ENCODE measurements at places on chromosomes 13 and 19.
A peak's percentile ranks its signal among the peaks of the same experiment; 100 is the strongest.

GRCh38 chr13:69970520-69970919 lies 137.1 kb upstream of the ATXN8OS start:
- no peak overlapping the region for H3K4me3 ChIP-seq
- H3K27ac ChIP-seq, result no peak overlapping the region
- no peaks in the 10 kb centered on the region for H3K4me1 ChIP-seq

GRCh38 chr19:13269348-13269747 lies 119.1 kb downstream of the IER2 start:
- no peak for DNase-seq
- no peak overlapping the region for H3K4me3 ChIP-seq
- no peaks in the 10 kb centered on the region for H3K4me1 ChIP-seq

DNA sequence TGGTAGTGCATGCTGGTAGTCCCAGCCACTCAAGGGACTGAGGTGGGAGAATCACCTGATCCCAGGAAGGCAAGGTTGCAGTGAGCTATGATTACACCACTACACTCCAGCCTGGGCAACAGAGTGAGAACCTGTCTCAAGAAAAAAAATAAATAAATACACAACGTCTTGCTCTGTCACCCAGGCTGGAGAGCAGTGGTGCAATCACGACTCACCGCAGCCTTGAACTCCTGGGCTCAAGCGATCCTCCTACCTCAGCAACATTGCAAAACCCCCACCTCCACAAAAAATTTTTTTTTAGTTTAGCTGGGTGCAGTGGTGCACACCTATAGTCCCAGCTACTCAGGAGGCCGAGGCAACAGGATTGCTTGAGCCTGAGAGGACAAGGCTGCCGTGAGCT lies 8.8 kb downstream of the TPM4 start:
- peak overlapping the region; percentile 89 for H3K27ac ChIP-seq
- peaks cover 66% of the 10 kb centered on the region for H3K4me1 ChIP-seq
- no peaks in the 10 kb centered on the region for H3K27me3 ChIP-seq

- peaks cover 52% of the 10 kb centered on the region for H3K36me3 ChIP-seq
- no peak overlapping the region for H3K27ac ChIP-seq
- peaks cover 10% of the 10 kb centered on the region for H3K4me1 ChIP-seq
- DNase-seq, result no peak
Measured at GRCh38 chr19:37695144-37695899, 24.2 kb downstream of the ZNF607 start.

GRCh38 chr13:95679722-95680121 lies 2.8 kb downstream of the DNAJC3 start:
- no peaks in the 10 kb centered on the region for H3K27me3 ChIP-seq
- H3K36me3 ChIP-seq, result peaks cover 26% of the 10 kb centered on the region
- no peak overlapping the region for H3K27ac ChIP-seq
- no peak overlapping the region for H3K4me3 ChIP-seq

GRCh38 chr19:6048793-6049405 lies 61.4 kb downstream of the RFX2 start:
- peaks cover 3% of the 10 kb centered on the region for H3K36me3 ChIP-seq
- no peaks in the 10 kb centered on the region for H3K27me3 ChIP-seq
- no peak overlapping the region for H3K27ac ChIP-seq
- peaks cover 5% of the 10 kb centered on the region for H3K4me1 ChIP-seq
- H3K4me3 ChIP-seq, result no peak overlapping the region

DNA sequence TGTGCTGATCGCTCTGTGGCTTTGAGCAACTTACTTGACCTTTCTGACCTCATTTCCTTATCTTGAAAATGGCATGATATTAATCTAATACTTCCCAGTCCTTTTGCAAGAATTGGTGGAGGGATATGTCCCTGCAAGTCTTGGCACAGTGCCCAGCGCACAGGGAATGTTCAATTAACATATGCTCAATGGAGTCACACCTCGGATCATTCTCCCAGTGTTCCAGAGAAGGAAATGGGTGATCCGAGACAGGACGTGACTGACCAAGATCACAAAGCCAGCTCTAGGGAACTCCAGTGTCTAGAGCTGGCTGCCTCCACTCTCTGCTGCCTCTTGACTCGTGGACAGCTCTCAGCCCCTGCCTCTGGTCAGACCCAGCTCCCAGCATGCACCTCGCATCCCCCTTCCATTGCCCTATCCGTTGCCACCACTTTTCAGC lies 3.6 kb downstream of the CDC42EP5 start:
- peaks cover 28% of the 10 kb centered on the region for H3K4me1 ChIP-seq
- DNase-seq, result no peak
- no peaks in the 10 kb centered on the region for H3K36me3 ChIP-seq
- no peak overlapping the region for H3K4me3 ChIP-seq
- H3K27me3 ChIP-seq, result peaks cover 54% of the 10 kb centered on the region

GRCh38 chr13:82220641-82221040 lies 1661.6 kb downstream of the SLITRK1 start:
- H3K4me3 ChIP-seq, result no peak overlapping the region
- no peak for DNase-seq
- no peaks in the 10 kb centered on the region for H3K36me3 ChIP-seq
- H3K4me1 ChIP-seq, result no peaks in the 10 kb centered on the region
- H3K27ac ChIP-seq, result no peak overlapping the region

- no peaks in the 10 kb centered on the region for H3K27me3 ChIP-seq
- no peak overlapping the region for H3K4me3 ChIP-seq
- no peaks in the 10 kb centered on the region for H3K36me3 ChIP-seq
- no peak for DNase-seq
Measured at GRCh38 chr13:91809161-91809560, 410.7 kb downstream of the GPC5 start.

- H3K27ac ChIP-seq, result peak overlapping the region; percentile 96
- H3K27me3 ChIP-seq, result peaks cover 8% of the 10 kb centered on the region
- H3K4me3 ChIP-seq, result peak overlapping the region; percentile 95
- H3K4me1 ChIP-seq, result peaks cover 39% of the 10 kb centered on the region
Measured at GRCh38 chr19:2476451-2477140, 669 bp downstream of the GADD45B start.

DNA sequence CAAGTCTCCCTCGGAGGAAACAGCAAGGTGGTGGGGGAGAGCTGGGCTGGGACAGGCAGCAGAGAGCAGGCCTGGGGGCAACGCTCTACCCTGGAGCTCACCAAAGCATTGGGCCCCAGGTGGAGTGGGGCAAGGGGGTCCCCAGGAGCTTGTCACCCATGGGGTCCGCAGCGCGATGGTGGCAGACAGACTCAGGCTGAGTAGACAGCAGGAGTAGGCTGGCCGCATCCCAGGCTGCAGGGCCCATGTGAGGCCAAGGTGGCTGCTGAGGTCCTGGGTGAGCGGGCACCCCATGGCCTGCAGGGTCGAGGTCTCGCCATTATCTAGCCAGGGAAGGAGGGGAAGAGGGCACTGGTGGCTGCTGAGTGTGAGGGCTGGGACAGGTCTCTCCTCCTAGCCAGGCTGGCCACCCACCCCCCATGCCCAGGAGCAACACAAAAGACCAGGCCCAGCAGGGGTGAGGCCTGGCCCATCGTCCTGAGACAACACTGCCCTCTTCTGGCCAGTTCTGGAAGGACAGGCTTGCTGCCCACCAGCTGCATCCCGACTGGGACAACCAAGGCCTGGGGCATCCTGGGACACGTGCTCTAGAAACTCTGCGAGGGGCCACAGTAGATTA lies 33.1 kb downstream of the CEBPG start:
- H3K36me3 ChIP-seq, result no peaks in the 10 kb centered on the region
- H3K27me3 ChIP-seq, result no peaks in the 10 kb centered on the region
- peak; percentile 81 for DNase-seq
- H3K27ac ChIP-seq, result no peak overlapping the region
- H3K4me1 ChIP-seq, result no peaks in the 10 kb centered on the region

- no peaks in the 10 kb centered on the region for H3K36me3 ChIP-seq
- no peak for DNase-seq
- H3K27ac ChIP-seq, result no peak overlapping the region
- H3K27me3 ChIP-seq, result peaks cover 9% of the 10 kb centered on the region
- H3K4me3 ChIP-seq, result no peak overlapping the region
Measured at GRCh38 chr13:94988654-94989053, 276.3 kb upstream of the SOX21 start.

DNA sequence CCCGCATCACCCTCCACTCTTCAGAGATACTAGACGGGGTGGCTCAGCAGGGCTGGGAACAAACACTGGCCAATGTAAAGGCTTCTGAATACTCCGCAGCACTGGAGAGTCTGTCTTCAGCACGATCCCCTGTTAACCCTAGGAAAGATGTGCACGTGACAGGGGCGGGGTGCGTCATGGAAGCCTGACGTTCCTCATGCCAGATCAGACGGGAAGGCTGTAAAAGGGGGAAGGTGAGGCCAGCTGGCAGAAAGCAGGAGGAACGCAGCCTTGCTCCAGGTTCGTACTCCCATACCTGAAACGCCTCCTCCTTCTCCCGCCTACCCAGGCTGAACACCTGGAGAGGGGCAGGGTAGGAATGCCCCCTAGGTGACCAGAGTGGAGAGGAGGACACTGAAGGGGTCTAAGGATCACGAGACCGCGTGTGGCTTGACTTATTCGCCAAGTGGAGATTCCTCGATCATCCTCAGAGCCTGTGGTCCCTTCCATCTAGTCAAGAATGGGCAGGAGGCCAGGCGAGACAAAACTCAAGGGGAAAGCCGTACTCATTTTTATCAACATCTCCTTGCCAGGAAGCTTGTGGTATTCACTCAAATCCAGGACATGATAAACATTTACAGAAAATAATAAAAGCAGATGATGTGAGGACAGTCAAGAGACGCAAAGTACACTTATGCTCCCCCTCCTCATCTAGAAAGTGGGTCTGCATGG lies 18.2 kb upstream of the FFAR2 start:
- H3K27ac ChIP-seq, result no peak overlapping the region
- H3K4me3 ChIP-seq, result no peak overlapping the region
- H3K4me1 ChIP-seq, result peaks cover 2% of the 10 kb centered on the region
- peaks cover 6% of the 10 kb centered on the region for H3K27me3 ChIP-seq
- peaks cover 4% of the 10 kb centered on the region for H3K36me3 ChIP-seq

- no peaks in the 10 kb centered on the region for H3K36me3 ChIP-seq
- H3K27me3 ChIP-seq, result no peaks in the 10 kb centered on the region
- no peak overlapping the region for H3K27ac ChIP-seq
- no peak for DNase-seq
Measured at GRCh38 chr19:42443944-42444398, 1.2 kb upstream of the CXCL17 start.

GRCh38 chr19:15161028-15161984 lies 39.5 kb downstream of the NOTCH3 start:
- DNase-seq, result no peak
- H3K4me1 ChIP-seq, result no peaks in the 10 kb centered on the region
- no peaks in the 10 kb centered on the region for H3K36me3 ChIP-seq
- H3K27ac ChIP-seq, result no peak overlapping the region
- H3K4me3 ChIP-seq, result no peak overlapping the region
- H3K27me3 ChIP-seq, result no peaks in the 10 kb centered on the region

- no peak for DNase-seq
- H3K36me3 ChIP-seq, result no peaks in the 10 kb centered on the region
Measured at GRCh38 chr13:21219036-21219381, 42.6 kb downstream of the MRPL57 start.

DNA sequence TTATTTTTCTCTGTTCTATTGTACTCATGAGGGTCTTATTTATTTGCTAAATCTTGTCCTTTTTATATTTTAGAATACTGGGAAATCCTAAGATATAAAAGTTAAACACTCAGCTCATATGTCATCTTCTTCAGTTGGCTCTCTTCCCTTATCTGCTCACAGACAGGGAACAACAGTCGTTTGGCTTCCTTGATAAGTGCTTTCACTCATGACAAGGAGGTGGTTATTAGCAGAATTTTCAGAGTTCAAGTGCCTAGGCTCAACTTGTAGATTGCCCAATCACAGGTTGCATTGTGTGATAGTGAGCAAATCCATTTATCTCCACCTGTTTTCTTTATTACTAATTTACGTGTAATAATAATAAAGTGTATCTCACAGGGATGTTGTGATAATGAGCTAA lies 620.3 kb upstream of the PCDH20 start:
- H3K4me3 ChIP-seq, result no peak overlapping the region
- no peaks in the 10 kb centered on the region for H3K4me1 ChIP-seq
- no peaks in the 10 kb centered on the region for H3K27me3 ChIP-seq
- no peaks in the 10 kb centered on the region for H3K36me3 ChIP-seq

- H3K4me3 ChIP-seq, result no peak overlapping the region
- DNase-seq, result no peak
- H3K27ac ChIP-seq, result no peak overlapping the region
- H3K27me3 ChIP-seq, result no peaks in the 10 kb centered on the region
- H3K4me1 ChIP-seq, result peaks cover 2% of the 10 kb centered on the region
Measured at GRCh38 chr13:44969551-44970484, 19.5 kb downstream of the NUFIP1 start.

DNA sequence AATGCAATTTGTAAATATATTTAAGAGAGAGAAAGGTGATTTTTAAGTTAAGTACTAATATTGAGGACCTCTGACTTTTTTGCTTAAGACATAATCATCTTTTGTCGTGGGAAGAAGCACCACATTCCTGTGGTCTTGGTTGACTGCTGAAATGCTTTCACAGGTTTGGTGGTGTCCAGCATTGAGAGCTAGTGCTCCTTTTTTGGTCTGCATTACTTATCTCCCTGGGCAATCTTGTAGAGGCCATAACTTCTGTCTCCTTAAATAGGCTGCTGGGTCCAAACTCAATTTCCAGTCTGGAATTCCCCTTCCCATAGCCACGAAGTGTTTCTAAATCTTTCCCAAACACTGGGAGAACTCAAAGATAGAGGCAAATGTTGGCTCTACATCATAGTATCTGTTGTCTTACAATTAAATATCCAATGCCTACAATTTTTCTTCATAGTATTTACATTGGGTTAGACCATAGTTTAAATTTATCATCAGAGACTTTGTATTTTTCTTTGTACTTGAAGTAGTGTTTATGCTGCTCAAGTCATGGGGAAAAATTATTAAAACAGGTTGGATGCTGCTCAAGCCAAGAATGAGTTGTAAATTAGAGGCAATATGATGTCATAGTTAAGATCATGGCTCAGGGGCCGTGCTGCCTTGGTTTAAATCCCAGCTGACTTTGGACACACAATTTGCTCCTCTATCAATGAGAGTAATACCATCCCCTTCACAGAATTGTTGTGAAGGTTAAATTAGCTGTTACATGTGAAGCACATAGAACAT lies 105.6 kb downstream of the POSTN start:
- DNase-seq, result no peak
- H3K4me3 ChIP-seq, result no peak overlapping the region
- no peaks in the 10 kb centered on the region for H3K36me3 ChIP-seq
- no peak overlapping the region for H3K27ac ChIP-seq
- H3K4me1 ChIP-seq, result no peaks in the 10 kb centered on the region

- no peak overlapping the region for H3K4me3 ChIP-seq
- no peak for DNase-seq
- H3K4me1 ChIP-seq, result no peaks in the 10 kb centered on the region
- peaks cover 35% of the 10 kb centered on the region for H3K36me3 ChIP-seq
- no peak overlapping the region for H3K27ac ChIP-seq
Measured at GRCh38 chr19:11020982-11021759, 60.3 kb downstream of the SMARCA4 start.

DNA sequence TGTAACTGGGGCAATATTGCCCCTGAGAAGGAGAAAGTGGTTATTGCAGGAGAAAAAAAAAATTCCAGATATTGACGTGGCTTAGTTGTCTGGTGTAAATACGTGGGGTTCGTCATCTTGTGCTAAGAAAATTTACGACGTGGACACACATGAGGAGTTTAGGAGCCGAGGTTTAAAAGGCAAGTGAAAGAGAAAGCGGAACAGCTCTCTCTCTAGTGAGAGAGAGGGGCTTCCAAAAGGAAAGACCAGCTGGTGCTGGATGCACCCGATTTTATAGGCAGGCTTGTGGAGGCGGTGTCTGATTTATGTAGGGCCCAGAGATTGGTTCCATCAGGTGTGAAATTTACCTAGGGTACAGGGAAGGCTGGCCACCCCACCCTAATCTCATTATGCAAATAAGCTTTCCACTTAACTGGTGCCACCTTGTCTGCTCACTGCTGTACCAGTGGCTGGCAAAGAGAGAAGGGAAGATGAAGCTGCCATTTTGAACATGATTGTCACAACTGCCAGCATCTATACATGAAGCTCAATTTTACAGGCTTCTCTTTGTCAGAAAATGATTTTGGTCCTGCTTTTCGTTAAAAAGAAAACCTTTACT lies 845.1 kb downstream of the DACH1 start:
- no peak for DNase-seq
- H3K27me3 ChIP-seq, result no peaks in the 10 kb centered on the region
- H3K4me1 ChIP-seq, result no peaks in the 10 kb centered on the region
- H3K4me3 ChIP-seq, result no peak overlapping the region
- H3K27ac ChIP-seq, result no peak overlapping the region

Measured in activated naive CD8-positive, alpha-beta T cell treated with anti-CD3 and anti-CD28 coated beads, Interleukin-2, amount 50 U/mL, for 24 hours (primary cell).